Activated CD4-positive, CD25-positive, alpha-beta regulatory T cell treated with anti-CD3 and anti-CD28 coated beads, Interleukin-2, amount 50 U/mL, for 24 hours (primary cell): ENCODE measurements at places on chromosomes 12 and 14.

DNA sequence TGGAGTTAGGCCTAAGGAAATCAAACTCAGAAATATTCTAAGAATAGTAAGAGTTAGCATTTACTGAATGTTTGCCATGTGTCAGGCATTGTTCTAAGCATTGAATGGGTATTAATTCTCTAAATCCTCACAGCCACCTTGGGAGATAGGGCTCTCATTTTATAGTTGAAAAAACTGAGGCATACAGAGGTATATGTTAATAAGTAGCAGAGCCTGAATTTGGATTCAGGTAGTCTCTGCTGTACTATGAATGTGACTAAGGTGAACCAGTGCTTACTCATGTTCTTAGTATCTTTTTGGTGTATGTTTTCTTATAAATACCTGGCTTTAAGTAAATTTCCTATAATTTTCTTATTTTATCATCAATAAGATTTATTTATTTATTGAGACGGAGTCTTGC lies 8.1 kb downstream of the ARF6 start:
- peak; percentile 24 for ATAC-seq

DNA sequence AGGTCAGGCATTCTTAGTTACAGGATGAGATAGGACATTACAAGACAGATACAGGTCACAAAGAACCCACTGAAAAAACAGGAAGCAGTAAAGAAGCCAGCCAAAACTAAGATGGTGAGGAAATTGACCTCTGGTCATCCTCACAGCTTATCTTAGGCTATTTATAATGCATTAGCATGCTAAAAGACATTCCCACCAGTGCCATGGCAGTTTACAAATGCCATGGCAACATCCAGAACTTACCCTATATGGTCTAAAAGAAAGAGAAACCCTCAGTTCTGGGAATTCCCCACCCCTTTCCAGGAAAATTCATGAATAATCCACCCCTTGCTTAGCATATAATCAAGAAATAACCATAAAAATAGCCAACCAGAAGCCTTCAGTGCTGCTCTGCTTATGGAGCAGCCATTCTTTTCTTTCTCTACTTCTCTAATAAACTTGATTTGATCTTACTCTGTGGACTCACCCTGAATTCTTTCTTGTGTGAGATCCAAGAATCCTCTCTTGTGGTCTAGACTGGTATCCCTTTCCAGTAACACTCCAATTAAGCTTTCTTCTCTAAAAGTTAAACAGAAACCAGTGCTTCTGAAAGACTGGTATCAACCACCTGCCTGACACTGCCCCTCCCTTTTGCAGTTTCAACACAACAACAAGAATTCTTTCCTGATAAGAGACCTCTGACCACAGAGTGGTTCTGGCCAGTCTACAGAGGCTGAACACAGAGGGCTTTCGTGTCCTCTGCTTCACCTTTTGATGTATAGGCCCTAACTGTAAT lies 86.9 kb downstream of the BCAT1 start:
- peak; percentile 21 for ATAC-seq

DNA sequence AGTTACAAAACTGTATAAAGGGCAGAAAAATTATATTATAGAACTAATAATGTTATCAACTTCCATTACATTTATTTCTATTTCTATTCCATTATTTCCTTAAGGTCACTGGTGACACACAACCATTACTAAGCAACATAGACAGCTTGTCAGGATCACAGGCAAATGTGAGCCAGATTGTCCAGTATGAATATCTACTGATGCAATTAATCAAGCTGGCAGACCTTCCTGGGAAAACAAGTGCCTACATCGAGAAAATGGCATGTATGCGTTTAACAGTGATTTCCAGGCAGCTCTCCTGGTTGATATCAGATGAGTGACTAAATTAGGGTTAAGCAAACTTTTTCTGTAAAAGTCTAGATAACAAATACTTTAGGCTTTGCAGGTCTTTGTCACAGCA lies 36.9 kb upstream of the TSPAN8 start:
- no peak for ATAC-seq

DNA sequence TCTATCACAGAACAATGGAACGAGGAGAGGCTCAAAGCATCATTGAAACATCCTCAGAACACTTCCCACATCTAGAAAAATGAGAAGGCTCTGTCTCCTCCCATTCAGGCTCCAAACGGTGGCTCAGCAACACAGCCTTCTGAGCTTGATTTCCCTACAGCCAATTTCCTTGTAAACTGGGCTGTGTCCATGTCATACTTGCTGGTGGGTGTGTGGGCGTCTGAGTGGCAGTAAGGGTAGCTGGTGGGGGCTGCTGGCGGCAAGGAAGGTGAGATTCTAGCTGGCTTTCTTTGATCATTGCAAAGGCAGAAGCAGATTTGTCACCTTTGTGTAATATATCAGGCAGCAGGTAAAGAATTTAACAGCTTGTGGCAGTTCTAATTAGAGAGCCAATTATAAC lies 163.7 kb downstream of the CALM1 start:
- no peak for ATAC-seq

DNA sequence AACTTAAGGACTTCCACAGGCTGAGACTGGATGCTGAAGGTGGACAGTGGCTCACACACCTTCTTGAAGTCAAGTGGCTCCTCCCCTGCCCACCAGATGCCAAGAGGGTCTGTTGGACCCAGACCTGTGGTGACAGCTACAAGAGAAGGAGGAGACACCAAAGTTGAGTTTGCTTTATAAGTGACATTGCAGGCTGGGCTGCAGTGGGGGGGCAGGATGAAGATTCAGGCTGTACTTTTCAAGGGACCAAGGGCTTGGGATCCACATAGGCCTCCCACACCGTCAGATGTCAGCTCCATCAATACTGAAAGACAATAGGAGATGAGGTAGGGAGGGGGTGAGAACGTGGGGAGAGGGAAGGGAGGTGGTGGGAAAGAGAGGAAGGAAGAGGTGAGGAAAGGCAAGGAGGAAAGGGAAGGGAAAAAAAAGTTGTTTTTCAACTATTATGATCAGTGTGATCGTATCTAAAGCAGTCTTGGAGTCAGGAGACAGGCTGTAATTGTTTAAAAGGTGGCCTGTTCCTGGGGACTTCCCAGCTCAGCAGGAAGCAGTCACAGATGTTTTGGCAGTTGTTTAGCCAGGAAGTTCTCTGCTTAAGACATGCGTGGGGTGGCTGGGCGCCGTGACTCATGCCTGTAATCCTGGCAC lies 84.1 kb upstream of the RESF1 start:
- peak; percentile 95 for ATAC-seq

DNA sequence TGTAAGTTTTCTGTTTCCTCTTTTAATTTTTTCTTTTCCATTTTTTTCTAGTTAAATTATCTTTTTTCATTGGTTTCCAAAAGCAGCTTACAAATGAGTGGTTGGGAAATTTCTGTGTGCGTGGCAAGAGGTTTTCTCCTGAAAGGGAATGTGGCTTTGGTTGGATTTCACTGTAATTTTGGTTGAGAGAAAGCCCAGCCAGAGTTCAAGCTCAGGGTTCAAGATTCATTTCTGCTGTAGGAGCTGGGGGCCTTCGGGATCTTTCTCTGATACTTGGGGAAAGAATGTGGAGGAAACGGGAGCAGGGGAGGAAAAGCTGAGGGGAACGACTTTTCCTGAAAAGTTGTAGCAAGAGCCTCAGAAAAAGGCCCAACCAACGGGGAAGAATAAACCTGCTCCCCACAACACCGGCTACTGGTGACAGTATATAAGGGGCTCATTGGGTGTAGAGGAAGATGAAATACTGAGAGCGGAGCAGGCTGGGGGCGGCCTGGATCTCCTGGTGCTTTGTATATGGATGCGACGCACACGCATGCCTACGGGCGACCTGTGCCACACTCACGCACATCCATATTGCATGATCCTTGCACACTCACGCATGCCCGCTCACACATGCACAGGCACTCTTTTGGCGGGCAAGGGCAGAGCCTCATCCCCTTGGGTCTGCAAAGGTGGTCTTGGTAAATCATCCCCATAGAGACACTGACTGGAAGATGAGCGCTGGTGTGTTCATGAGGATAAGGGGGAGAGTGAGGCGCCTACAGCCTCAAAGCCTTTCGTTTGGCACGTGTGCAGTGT lies 1.9 kb downstream of the HOXC10 start:
- ATAC-seq, result no peak

DNA sequence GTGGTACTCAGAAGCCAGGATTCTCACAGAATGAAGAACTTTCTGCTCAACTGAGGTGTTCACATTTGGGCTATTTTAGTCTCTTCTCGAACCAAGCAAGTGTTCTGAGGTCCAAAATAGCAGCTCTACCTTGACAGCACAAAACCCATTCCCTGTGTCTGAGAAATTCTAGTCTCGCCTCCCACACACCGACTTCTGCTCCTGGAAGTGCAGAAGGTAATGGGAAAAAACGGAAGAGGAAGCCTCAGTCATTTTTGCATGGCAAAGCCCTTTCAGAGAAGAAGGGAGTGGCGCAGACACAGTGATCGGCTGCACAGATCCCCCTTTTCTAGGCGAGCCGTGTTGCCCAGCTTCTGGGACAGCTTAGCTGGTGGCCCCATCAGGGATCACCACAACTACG lies 31.2 kb upstream of the VPS33A start:
- no peak for ATAC-seq
